ENCODE measurements at places on chromosomes 3 and 15.

GRCh38 chr3:50447290-50447840 is 56.1 kb downstream of the CACNA2D2 start:
- DNase-seq = no peak

DNA sequence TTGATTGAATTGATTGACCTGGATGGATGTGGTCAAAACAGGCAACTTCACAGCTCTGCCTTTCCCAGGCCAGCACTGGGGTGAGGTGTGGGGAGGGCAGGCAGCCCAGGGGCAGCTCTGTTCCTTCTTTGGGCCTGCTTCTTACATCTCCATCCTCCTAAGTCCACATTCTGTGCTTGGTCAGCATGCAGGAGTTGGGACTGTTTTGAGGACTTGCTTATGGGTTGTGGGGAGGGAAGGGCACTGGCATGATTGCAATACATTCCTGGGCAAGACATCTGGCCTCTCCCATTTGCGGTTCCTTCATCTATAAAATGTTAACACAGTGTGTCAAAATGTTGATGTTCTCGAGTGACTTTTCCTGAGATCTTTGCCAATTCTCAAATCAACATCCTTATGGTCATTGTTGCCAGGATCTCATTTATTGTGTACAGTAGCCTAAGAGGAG is 84.1 kb downstream of the ST6GAL1 start:
- DNase-seq = no peak

GRCh38 chr15:84022516-84022915 is 213.1 kb upstream of the GOLGA6L4 start:
- DNase-seq = no peak

- no peak for DNase-seq
Observed at GRCh38 chr15:99138491-99138982, 33.7 kb downstream of the SYNM start.

- DNase-seq = no peak
Observed at GRCh38 chr3:73179601-73180000, 118.1 kb downstream of the EBLN2 start.

- no peak for DNase-seq
Observed at GRCh38 chr15:29018120-29018805, 132.5 kb downstream of the APBA2 start.

DNA sequence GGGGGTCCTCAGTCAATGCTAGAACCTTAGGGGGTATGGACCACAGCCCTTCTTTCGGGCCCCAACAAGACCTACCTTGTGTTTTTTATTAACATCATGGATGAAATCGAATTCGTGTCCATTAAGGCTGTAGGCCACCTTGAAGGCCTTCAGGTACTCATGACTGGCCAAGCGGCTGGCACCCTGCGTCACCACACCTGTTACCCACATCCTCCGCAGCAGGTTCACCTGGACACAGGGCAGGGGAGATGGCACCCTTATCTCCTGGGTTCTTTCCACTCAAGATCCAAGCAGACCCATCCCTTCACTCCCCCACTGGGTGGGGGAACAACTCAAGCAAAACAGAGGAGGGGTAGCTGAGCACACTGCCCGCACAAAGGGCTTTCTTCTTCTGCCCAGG is 6.6 kb downstream of the MFGE8 start:
- no peak for DNase-seq

DNA sequence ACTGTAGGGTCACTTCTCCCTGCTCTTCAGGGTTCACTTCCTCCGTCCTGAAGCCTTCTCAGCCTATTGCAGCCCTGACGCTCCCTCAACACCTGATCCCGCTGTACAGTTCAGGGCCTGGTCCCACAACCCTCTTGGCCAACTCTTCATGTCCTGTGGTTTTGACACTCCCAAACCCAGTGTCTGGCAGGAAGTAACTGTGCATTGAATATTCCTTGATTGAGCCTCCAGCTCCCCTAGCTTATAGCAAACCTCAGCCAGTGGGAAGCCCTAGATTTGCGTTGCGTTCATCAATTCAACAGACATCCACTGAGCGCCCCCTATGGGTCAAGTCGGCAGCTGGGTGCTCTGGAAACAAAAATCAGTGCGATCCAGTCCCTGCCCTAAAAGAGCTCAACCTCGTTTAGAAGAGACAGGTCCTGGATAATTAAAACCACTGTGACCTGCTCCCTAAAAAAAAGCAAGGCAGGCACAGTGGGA is 13.5 kb downstream of the UBAP1L start:
- peak; percentile 78 for DNase-seq

GRCh38 chr3:122000936-122001605 is 21.0 kb downstream of the ILDR1 start:
- DNase-seq = no peak

DNA sequence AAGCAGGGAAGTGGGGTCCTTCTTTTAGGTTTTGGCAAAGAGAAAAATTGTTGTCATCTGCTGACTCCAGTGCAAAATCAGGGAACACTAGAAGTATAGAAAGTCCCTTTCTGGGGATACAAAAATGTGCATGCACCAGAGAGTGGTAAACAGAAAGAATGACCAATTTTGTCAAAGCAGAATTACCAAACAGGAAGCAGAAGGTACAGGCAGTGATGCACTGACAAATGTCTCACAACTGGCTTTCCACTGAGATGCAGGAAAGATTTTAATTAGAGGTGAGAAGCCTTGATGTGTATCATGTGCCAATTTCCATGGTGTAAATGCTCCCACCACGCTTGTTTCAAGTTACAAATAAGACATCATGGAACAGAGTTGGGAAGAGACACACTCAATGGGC is 66.0 kb downstream of the TRIM69 start:
- DNase-seq = no peak

GRCh38 chr3:123800362-123800682 is 83.8 kb downstream of the MYLK start:
- DNase-seq = no peak

GRCh38 chr3:28542351-28542750 is 193.7 kb upstream of the AZI2 start:
- no peak for DNase-seq

- DNase-seq = peak; percentile 84
Observed at GRCh38 chr15:59528961-59529402, 82.6 kb upstream of the GCNT3 start.

- DNase-seq = no peak
Observed at GRCh38 chr3:49611291-49611690, 57.0 kb downstream of the BSN start.

- DNase-seq = no peak
Observed at GRCh38 chr3:187049462-187050101, 89.7 kb downstream of the RPL39L start.

Measured in hematopoietic multipotent progenitor cell treated with erythropoietin and hydrocortisone succinate and interleukin-3 and kit ligand, for 6 days (in vitro differentiated cells).